ENCODE measurements at places on chromosomes 2 and 18.

GRCh38 chr2:199779589-199779988 is 71.4 kb downstream of the FTCDNL1 start:
- DNase-seq: no peak

GRCh38 chr2:38450509-38450908 is 73.4 kb upstream of the ATL2 start:
- no peak for DNase-seq

DNA sequence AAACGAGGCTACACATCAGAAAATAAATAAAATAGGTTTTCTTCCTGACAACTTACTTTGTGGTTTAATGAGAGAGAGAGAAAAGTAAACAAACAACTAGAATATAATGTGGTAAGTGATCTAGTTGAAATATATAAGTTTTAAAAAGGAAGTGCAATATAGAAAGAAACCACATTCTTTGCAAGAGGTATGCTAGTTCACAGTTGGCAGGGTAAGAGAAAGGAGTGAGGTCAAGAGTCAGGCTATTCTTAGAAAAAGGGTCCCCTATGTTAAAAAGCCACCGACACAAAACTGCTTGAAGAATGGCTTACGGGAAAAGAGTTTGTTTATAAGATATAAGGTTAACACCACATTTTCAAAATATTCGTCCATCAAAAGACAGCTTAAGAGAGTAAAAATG is 462.1 kb downstream of the ERBB4 start:
- no peak for DNase-seq

- no peak for DNase-seq
Measured at GRCh38 chr2:145654156-145654555, 1134.2 kb upstream of the ZEB2 start.

DNA sequence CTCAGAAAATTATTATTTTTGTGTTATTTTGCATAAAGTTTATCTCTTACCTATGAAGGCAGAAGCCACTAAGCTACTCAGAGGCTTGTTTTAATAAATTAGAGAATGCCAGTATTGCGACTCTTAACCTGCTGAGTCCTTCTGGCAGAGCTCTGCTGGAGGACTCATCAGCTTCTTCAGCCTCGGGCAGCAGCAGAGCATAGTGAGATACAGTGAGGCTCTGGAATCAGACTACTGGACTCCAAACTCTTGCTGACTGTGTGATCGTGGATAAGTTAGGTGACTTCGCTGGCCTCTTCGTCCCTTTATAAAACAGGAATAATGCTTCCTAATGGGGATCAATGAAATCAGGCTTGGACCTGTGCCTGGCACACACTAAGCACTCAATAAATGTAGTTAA is 1.7 kb downstream of the PTRHD1 start:
- DNase-seq: no peak

GRCh38 chr2:218894151-218894879 is 13.7 kb downstream of the WNT10A start:
- no peak for DNase-seq

GRCh38 chr18:9724797-9725585 is 16.9 kb downstream of the RAB31 start:
- no peak for DNase-seq

DNA sequence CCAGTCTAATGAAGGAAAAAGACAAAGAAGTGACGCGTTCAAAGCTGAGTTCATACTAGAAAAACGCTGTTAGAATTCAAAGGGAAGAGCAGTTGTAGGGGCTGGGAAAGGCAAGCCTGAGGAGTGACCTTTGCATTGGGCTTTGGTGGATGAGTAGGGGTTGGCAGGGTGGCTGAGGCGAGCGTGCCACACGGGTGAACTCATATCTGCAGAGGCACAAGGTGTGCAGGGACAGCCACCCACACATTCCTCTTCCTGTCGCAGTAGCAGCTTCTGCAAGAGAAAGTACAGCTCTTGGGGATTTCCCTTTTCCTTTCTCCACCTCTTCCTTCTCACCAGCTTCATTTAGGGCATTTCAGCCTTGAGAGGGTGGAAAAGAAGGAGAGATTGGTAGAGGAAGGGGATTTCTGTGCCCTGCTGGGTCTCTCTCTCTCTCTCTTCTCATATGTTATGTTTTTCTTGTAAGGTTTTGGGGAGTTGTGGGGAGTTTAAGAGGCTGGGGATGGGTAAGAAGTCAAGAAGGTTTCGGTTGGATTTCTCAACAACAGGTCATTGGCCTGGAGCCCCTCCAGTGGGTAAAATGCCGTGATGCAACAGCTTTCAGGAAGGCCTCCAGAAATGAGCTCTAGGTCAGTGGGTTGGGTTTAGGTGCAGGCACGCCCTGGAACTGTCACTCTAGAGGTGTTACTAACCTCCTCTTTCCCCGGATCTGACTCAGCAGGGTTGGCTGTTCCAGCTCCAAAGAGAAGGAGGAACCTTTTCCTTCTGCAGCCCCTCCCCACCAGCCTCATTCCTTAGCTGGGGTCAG is 40.1 kb downstream of the ODC1 start:
- DNase-seq: no peak

GRCh38 chr2:239781454-239781853 is 243.7 kb downstream of the NDUFA10 start:
- DNase-seq: no peak

- DNase-seq: no peak
Measured at GRCh38 chr18:45167631-45168280, 447.5 kb upstream of the SLC14A2 start.

DNA sequence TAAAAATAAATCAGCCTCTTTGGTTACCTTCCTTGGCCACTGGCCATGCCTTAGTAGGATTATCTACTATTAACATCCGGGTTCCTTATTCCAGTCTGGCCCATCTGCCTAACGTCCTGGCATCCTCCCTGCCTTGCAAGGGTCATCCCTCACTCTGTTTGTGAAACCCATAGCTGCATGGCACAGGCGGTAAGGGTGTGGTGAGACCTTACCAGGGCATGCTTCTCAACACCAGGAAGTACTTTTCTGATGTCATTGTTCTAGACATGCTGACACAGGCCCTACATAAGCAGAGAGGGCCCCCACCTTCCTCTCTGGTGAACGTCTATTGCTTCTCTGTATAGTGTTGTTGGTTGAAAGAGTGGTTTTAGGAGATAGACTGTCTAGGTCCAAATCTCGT is 296.8 kb upstream of the SPRED2 start:
- DNase-seq: no peak

Measured in T-helper 17 cell (primary cell).